EL (cell line): ENCODE measurements at places on chromosomes 7 and 10.

DNA sequence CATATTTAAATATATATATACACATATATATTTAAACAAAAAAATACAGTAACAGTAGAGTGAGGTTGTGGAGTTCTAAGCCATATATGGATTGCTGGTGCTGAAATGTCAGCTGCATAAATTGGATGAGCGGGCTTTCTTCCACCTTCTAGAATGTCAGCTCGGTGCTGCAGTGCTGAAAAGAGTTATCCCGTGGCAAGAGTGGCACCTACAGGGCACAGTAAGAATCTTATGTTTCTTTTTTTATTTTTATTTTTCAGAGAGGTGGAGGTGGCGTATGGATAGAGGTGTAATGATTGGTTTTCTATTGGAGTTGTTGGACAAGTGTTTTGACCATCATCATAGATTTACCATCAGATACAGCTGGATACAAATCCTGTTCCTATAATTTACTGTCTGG is 86.2 kb upstream of the DYNC1I1 start:
- peak; percentile 43 for DNase-seq

- DNase-seq = no peak
These were observed 286.1 kb upstream of the KLF6 start for GRCh38 chr10:4070921-4071660.

- no peak for DNase-seq
These were observed 67.5 kb downstream of the DNAJC12 start for GRCh38 chr10:67770537-67770936.

GRCh38 chr7:20236790-20237189 is 19.6 kb upstream of the MACC1 start:
- peak; percentile 35 for DNase-seq

DNA sequence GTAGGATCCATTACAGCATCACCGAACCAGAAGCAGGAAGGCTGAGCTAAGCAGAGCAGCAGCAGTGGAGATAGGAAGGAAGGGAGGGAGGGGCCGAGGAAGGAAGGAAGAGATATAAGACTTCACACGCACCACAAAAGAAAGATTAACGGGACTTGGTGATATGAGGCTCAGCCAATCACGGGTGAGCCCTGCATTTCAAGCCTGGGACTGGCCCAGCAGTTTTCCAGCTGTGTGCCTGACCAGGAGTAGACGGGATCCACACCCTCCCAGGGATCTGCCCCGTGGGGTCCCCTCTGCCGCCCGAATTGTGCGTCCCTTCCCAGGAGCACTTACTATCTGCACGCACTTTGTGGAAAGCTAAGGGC is 16.2 kb downstream of the ATG9B start:
- no peak for DNase-seq
